GM23338 (cell line): ENCODE measurements at places on chromosomes 7 and 10. TPM values are rescaled to one million over a fixed set of nuclear protein-coding genes. Genes with fewer than 3 reads are reported as not detected.
A peak's percentile ranks its signal among the peaks of the same experiment; 100 is the strongest.

OR2A1 gene
- 0.10 TPM in 1 of 2 replicates, not detected in the other for total RNA-seq

DNA sequence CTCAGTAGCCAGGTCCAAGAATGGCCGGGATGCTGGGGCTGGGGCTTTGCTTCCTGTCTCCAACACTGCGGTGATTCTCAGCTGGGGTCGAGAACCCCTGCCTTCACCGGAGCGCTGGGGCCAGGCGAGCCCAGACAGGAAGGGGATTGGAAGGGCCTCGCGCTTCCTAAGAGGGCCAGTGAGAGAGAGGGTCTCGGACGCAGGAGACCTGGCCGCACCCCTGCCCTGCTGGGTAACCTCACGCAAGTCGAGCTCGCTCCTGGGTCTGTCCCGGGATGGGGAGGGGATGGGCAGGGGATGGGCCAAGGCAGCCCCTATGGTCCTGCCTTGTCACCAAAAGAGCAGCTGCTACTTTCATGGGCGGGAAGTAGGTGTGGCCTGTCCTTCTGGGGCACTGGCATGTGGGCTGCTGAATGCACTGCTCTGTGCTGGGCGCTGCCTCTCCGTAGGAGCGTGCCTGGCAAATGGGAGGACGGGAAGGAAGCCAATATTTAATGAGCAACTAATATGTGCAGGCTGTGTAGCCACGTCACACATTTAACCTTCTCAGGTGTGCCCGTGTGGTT lies 20.0 kb downstream of the KCNK18 start:
- no peaks in the 10 kb centered on the region for H3K36me3 ChIP-seq
- peaks cover 6% of the 10 kb centered on the region; the same call in 1 of the 2 replicates for H3K4me1 ChIP-seq
- H3K4me3 ChIP-seq, result peak overlapping the region; percentile 72
- DNase-seq, result peak; percentile 65
- no peak overlapping the region for H3K27ac ChIP-seq

HTRA1 gene
- total RNA-seq, result 16.1 and 16.5 TPM in 2 replicates

- no peak overlapping the region for H3K27ac ChIP-seq
- no peaks in the 10 kb centered on the region; the same call in 1 of the 2 replicates for H3K4me1 ChIP-seq
- no peak for DNase-seq
- no peak overlapping the region for H3K4me3 ChIP-seq
- no peaks in the 10 kb centered on the region for H3K27me3 ChIP-seq
- H3K36me3 ChIP-seq, result no peaks in the 10 kb centered on the region
Measured at GRCh38 chr7:20596653-20597052, 18.8 kb upstream of the ABCB5 start.

GRCh38 chr10:45265996-45266395 lies 49.4 kb downstream of the OR13A1 start:
- H3K27ac ChIP-seq, result no peak overlapping the region
- no peaks in the 10 kb centered on the region for H3K36me3 ChIP-seq
- no peak overlapping the region for H3K4me3 ChIP-seq
- no peaks in the 10 kb centered on the region for H3K27me3 ChIP-seq
- peak; percentile 8 for DNase-seq

- DNase-seq, result peak; percentile 84
- H3K27ac ChIP-seq, result no peak overlapping the region
- peaks cover 8% of the 10 kb centered on the region for H3K36me3 ChIP-seq
- H3K4me1 ChIP-seq, result no peaks in the 10 kb centered on the region
- H3K27me3 ChIP-seq, result no peaks in the 10 kb centered on the region
- no peak overlapping the region for H3K4me3 ChIP-seq
Measured at GRCh38 chr10:57338823-57339558, 928.7 kb downstream of the IPMK start.

- H3K27ac ChIP-seq, result no peak overlapping the region
- no peak overlapping the region for H3K4me3 ChIP-seq
- no peaks in the 10 kb centered on the region for H3K36me3 ChIP-seq
- H3K4me1 ChIP-seq, result no peaks in the 10 kb centered on the region
- no peak for DNase-seq
Measured at GRCh38 chr10:43058716-43059335, 18.0 kb upstream of the RET start.

DNA sequence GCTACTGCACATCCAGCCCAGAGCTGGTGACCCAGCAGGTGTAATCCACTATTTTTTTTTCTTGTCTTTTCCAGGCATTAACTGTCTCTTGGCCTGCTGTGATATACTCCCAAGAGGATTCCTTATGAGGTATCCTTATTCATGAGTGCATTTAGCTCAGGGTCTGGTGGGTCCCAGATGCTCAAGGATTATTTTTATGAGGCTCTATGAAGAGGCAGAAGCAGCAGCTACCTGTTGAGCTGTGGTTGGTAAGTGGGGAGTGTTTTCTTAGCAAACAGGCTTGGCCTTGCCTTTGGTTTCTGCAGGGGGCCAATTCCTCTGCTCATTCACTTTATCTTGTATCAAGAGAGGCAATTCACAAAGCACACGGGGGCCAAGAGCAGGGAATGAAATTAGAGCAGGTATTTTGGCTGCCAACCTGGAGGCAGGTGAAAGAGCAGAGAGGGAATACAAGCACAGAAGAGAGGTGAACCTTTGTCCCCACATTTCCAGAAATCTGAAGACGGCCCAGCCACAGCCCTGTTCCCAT lies 221.6 kb downstream of the TMEM178B start:
- no peaks in the 10 kb centered on the region; the same call in 1 of the 2 replicates for H3K4me1 ChIP-seq
- H3K27ac ChIP-seq, result no peak overlapping the region
- H3K4me3 ChIP-seq, result no peak overlapping the region

- no peaks in the 10 kb centered on the region for H3K27me3 ChIP-seq
- H3K36me3 ChIP-seq, result no peaks in the 10 kb centered on the region
- no peaks in the 10 kb centered on the region for H3K4me1 ChIP-seq
- no peak overlapping the region for H3K27ac ChIP-seq
Measured at GRCh38 chr10:94052866-94053791, 59.4 kb downstream of the PLCE1 start.

DNA sequence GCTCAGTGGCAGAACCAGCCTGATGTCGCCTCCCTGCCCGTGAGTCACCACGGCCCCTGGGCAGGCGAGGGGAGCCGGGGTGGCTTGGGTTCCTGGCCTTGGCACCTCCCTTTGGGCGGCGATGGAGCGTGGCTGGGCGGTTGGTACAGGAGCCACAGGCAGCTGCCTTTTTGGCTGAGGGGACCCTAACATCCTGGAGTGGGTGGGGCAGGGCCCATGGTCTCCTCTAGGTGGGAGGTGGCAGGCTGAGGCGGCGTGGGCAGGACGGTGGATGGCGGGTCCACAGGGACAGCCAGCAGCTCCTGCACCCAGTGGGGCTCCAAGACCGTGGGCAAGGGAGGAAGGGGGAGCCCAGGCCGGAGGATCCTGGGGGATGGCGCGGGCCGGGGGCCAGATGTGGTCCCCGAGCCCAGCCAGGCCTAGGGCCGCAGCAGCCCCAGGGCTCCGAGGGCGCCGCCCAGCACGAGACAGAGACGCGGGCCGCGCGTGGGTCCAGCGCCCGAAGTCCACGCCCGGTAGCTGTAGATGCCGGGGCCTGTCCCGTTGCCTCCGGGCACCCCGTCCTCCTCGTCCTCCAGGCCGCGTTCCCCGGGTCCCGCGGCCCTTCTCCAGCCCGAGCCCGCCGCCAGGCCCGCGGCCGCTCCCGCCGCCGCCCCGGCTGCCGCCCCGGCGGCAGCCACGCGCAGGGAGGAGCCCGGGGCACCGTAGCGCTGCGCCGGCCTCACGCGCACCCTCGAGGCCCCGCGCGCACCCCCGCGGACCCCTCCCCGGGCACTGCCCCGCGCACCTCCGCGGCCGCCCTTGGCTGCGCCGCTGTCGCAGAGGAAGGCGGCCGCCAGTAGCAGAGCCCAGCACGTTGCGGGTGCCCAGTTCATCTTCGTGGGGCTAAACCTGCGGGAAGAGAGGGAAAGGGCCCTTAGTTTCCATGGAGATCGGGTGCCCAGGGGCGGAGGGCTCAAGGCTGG lies 1.3 kb downstream of the SPRN start:
- no peaks in the 10 kb centered on the region for H3K36me3 ChIP-seq
- H3K4me3 ChIP-seq, result peak overlapping the region; percentile 50
- no peak overlapping the region for H3K27ac ChIP-seq

DNA sequence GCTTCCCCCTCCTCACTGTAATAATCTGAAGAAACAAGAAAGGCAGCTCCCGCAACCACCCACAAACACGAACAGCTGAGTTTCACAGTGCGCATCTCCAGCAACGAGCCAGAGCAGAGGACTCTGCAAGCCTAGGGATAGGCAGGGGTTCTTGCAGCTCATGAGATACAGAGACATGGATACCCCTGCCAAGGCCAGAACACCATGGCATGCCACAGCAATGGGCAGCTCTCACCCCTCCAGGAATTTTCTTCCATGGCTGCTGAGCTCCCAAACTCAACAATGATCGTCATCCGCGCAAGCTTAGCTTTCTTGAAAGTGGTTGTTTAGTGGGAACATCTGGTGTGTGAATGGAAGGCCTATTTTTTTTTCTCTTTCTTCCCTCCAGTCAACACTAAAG lies 637.3 kb downstream of the SORCS3 start:
- no peaks in the 10 kb centered on the region for H3K36me3 ChIP-seq
- H3K27ac ChIP-seq, result no peak overlapping the region
- H3K4me1 ChIP-seq, result no peaks in the 10 kb centered on the region
- DNase-seq, result no peak
- H3K4me3 ChIP-seq, result no peak overlapping the region
- no peaks in the 10 kb centered on the region for H3K27me3 ChIP-seq

STEAP2 gene
- 20.9 and 22.0 TPM in 2 replicates for total RNA-seq

GRCh38 chr7:96719164-96719563 lies 9.5 kb upstream of the SEM1 start:
- H3K27ac ChIP-seq, result no peak overlapping the region
- no peaks in the 10 kb centered on the region for H3K36me3 ChIP-seq
- no peaks in the 10 kb centered on the region for H3K27me3 ChIP-seq
- H3K4me1 ChIP-seq, result peaks cover 28% of the 10 kb centered on the region
- peak; percentile 63 for DNase-seq

JMJD1C gene
- total RNA-seq, result 405 and 435 TPM in 2 replicates

DNA sequence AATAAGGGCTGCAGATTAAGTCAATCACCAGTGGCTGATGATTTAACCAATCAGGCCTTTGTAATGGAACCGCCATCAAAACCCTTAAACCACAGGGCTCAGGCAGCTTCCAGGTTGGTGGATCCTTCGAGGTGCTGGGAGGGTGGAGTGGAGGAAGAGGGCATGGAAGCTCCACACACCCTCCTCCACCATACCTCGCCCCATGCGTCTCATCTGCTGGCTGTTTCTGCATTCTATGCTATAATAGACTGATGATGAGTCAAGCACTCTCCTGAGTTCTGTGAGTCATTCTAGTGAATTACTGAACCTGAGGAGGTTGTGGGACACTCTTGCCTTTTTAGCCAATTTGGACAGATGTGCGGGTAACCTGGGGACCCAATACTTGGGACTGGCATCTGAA lies 43.9 kb downstream of the CHST15 start:
- H3K27me3 ChIP-seq, result no peaks in the 10 kb centered on the region
- H3K36me3 ChIP-seq, result no peaks in the 10 kb centered on the region
- H3K4me3 ChIP-seq, result no peak overlapping the region
- DNase-seq, result no peak
- H3K4me1 ChIP-seq, result peaks cover 27% of the 10 kb centered on the region

GRCh38 chr7:98210513-98211220 lies 572 bp upstream of the BHLHA15 start:
- peak overlapping the region; percentile 60 for H3K4me3 ChIP-seq
- no peak overlapping the region for H3K27ac ChIP-seq
- H3K27me3 ChIP-seq, result no peaks in the 10 kb centered on the region
- DNase-seq, result peak; percentile 65

DNA sequence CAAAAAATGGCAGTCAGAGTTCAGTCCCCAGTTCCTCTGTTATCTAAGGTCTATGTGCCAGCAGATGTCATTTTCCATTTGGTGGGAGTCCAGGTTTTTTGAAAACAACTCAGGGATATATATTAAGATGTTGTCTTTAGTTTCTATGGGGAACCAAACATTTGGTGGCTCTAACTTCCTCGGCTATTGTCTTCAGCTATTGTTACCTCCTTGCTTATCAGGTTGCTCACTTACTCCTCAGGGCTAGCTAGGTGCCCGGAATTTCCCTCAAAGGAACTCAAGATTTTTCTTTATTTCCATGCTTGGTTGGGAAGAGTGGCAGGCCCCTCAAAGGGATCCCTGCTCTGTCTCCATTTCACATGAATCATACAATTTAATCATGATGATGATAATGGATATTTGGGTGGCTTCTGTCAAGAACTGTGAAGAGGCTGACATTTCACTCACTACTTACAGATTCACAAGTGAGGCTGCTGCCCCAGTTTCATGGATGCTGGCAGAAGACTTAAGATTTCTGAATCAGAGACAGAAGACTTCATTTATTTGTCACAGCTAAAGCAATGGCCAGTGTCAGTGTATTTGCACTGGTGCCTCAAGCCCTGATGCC lies 182.8 kb downstream of the PKD1L1 start:
- no peaks in the 10 kb centered on the region for H3K27me3 ChIP-seq
- H3K36me3 ChIP-seq, result no peaks in the 10 kb centered on the region
- no peaks in the 10 kb centered on the region for H3K4me1 ChIP-seq
- H3K27ac ChIP-seq, result no peak overlapping the region
- H3K4me3 ChIP-seq, result no peak overlapping the region

GRCh38 chr7:1197997-1198625 lies 34.6 kb upstream of the UNCX start:
- H3K27me3 ChIP-seq, result no peaks in the 10 kb centered on the region
- DNase-seq, result no peak
- H3K27ac ChIP-seq, result no peak overlapping the region
- H3K4me3 ChIP-seq, result no peak overlapping the region
- H3K36me3 ChIP-seq, result no peaks in the 10 kb centered on the region

DNA sequence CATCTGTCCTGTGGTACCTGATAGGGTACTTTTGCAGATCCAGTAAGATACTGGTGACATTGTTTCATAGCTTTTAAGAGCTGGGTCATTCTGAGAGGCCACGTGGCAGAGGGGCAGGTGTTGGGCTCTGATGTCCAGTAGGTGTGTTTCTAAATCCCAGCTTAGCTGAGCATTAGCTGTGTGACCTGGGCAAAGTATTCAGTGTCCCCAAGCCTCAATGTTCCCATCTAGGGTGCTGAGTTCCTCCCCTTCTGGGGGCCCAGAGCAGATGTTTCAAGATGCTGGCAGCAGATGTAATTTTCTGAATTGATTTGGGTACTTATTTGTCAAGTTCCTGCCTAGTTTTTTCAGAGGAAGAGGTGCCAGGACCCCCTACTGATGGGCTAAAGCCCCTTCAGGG lies 52.9 kb downstream of the NEURL1 start:
- H3K36me3 ChIP-seq, result no peaks in the 10 kb centered on the region
- H3K4me3 ChIP-seq, result no peak overlapping the region

DNA sequence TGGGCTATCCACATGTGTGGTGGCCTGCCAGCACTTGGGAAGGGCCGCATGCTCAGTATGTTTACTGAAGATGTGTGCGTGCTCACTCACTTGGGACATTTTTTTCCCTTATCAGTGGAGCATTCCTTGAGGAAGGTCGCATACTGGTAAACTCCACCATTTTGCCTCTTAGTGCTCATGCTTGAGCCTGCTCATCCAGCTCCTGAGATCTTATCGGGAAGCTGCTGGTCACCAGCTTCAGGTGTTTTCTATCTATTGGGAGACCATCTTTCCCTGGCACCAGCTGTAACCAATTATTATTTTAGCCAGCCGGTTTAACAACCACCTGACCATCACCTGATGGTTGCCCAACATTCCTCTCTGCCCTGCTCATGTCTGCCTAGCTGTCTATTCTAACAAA lies 35.0 kb upstream of the TRIM24 start:
- no peak overlapping the region for H3K4me3 ChIP-seq
- H3K4me1 ChIP-seq, result no peaks in the 10 kb centered on the region
- peaks cover 21% of the 10 kb centered on the region for H3K36me3 ChIP-seq
- no peak overlapping the region for H3K27ac ChIP-seq
- H3K27me3 ChIP-seq, result no peaks in the 10 kb centered on the region

GRCh38 chr7:111083413-111083812 lies 7.5 kb upstream of the LRRN3 start:
- H3K27me3 ChIP-seq, result no peaks in the 10 kb centered on the region
- no peak overlapping the region for H3K27ac ChIP-seq

PTPN20 gene
- total RNA-seq, result not detected in 2 replicates
